ENCODE measurements at places on chromosomes 5 and 9.

GRCh38 chr5:54889826-54890225 lies 95.6 kb downstream of the ESM1 start:
- peak; percentile 47 for DNase-seq

DNA sequence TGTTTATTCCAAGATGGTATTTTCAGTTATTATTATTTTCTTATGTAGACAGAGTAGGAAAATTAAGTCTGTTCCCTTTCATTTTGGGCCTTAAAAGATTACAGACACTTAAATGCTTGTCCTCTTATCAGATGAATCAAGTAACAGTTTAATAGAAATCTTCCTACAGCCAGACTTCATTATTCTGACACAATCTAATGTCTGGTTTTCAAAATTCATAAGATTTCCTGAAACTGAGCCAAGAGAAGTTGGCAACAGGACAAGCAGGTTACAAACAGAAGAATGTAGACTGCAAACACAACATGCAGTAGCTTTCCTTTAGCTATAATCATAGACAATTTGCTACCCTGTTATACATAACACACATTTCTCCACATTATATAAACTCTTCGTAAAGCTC lies 130.5 kb downstream of the FBXL17 start:
- DNase-seq, result no peak

GRCh38 chr5:85703296-85703695 lies 914.4 kb upstream of the COX7C start:
- no peak for DNase-seq

DNA sequence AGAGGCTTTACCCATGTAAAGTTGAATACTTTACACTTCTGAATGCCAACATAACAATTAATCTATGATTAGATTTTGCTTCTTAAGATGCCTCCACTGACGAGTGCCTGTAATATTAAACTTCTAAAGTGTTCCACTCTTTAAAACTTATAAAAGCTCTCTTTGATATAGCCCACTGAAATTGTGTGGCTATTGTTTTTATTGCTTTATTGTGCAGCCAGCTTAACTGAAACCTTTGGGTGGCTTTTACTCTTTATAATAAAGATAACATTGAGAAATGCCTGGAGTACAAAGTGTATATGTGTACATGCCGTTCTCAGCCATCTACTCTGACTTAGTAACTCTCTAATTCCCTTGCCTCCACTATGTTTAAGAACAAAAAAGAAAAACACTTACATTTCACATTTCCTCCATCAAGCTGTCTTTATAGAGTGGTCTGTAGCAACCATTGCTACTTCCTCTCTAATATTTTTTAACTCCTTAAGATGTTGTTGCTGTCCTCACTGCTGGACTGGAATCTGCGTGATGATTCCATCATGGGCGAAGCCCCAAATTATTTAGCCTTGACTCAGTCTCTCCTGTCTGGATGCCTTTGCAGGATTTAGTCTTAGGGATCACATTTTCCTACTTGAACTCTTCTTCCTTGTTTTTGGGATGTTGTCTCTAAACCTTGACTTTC lies 9.1 kb downstream of the PIK3R1 start:
- peak; percentile 80 for DNase-seq

GRCh38 chr9:82022121-82022520 lies 33.5 kb downstream of the SPATA31D1 start:
- peak; percentile 40 for DNase-seq

- DNase-seq, result peak; percentile 14
These were observed 54.8 kb downstream of the FAM81B start for GRCh38 chr5:95445995-95446394.

DNA sequence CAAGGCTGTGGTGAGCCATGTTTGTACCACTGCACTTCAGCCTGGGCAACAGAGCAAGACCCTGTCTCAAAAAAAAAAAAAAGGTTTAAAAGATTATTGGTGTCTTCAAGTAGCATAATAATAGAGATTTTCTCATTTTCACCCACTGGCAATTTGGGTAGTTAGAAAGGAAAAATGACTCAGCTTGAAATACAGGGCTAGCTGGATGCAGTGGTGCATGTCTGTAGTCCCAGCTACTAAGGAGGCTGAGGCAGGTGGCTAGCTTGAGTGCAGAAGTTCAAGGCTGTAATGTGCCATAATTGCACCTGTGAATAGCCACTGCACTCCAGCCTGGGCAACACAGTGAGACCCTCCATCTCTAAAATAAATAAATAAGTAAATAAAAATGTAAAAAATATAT lies 111.1 kb downstream of the ARRDC3 start:
- DNase-seq, result no peak

DNA sequence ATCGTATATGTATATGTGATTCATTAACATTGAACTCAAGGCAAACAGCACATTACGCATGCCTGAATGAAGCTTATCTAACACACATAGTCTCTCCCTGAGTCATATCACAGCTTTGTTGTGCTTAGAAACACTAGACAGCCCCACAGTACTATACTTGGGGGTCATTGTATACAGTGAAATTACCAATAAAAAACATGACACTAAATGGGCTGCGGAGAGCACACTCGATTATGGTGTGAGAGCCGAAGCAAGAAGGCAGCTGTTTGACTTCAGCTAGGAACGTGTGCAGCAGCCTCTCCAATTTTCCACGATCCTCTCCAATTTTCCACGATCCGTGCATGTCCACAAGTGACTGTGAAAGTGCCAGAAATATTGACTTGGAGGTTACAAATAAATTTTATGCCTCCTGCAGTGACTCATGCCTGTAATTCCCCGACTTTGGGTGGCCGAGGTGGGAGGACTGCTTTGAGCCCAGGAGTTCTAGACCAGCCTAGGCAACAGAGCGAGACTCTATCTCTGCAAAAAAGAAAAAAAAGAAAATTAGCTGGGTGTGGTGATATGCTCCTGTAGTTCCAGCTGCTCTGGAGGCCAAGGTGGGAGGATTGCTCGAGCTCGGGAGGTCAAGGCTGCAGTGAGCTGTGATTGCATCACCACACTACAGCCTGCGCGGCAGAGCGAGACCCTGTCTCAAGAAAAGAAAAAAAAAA lies 102.4 kb downstream of the DAPK1 start:
- DNase-seq, result peak; percentile 75

GRCh38 chr5:10301266-10301665 lies 6.4 kb downstream of the CMBL start:
- no peak for DNase-seq

GRCh38 chr9:1619915-1620710 lies 395.0 kb upstream of the SMARCA2 start:
- DNase-seq, result peak; percentile 11

- no peak for DNase-seq
These were observed 7.7 kb upstream of the EXOC3 start for GRCh38 chr5:435156-435790.

- DNase-seq, result peak; percentile 51
These were observed 6.4 kb upstream of the AGPAT2 start for GRCh38 chr9:136693490-136694162.

GRCh38 chr5:17309462-17309861 lies 92.0 kb downstream of the BASP1 start:
- DNase-seq, result no peak

DNA sequence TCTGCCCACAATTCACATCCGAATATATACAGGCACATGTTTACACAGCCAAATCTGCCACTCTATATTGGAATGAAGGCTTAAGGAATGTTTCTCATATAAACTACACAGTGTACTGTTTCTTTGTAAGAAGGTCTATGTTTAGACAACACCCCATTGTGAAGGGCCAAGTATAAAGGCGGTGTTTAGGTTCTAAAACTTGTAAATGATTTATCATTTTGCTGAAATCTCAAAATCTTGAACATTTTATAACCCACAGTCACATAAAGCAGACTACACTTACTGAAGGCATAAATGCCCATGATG lies 94.0 kb downstream of the ZNF608 start:
- no peak for DNase-seq

DNA sequence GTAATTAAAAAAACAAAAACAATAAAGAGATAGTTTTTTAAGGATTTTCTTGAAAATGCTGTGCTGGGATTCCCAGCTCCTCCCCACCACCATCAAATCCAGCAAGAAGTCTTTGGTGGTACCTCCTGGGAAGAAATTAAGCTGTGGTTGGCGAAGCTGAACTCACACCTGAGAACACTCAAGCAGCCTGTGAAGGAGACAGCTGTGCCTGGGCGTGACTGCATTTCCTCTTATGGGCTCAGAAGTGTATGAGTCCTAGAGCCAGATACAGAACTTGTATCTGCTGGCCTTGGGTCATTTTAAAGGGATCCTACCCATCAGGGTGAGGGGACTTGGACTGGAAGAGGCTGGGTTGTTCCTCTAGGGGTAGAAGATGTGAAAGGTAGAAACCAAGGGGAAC lies 561.2 kb upstream of the SGCD start:
- DNase-seq, result no peak

DNA sequence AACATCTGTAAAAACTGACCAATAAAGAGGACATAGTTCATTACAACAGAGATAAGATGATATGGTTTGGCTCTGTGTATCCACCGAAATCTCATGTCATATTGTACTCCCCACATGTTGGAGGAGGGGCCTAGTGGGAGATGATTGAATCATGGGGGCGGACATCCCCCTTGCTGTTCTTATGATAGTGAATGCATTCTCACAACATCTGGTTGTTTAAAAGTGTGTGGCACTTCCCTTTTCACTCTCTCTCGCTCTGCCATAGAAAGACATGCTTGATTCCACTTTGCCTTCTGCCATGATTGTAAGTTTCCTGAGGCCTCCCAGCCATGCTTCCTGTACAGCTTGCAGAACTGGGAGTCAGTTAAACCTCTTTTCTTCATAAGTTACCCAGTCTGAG lies 292.8 kb downstream of the SLF1 start:
- no peak for DNase-seq

DNA sequence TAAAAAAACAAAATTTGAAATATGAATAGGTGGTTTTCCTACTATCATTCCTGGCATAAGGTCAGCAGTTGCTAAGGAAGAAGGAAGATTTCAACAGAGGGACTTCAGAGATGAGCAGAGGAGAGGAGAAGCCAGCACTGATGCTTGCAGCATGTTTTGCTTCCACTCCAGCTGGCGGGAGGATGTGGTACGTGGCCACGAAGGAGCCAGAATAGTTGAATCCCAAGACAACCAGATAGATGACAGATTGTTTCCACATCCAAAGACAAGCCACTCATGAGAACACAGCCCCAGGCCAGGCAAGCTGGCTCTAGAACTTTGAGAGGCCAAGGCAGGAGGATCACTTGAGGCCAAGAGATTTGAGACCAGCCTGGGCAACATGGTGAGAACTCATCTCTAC lies 15.1 kb downstream of the TIMD4 start:
- no peak for DNase-seq

GRCh38 chr5:91928754-91929521 lies 545.8 kb upstream of the ARRDC3 start:
- peak; percentile 39 for DNase-seq

- no peak for DNase-seq
These were observed 96.2 kb downstream of the TAF11L14 start for GRCh38 chr5:17730421-17730820.

DNA sequence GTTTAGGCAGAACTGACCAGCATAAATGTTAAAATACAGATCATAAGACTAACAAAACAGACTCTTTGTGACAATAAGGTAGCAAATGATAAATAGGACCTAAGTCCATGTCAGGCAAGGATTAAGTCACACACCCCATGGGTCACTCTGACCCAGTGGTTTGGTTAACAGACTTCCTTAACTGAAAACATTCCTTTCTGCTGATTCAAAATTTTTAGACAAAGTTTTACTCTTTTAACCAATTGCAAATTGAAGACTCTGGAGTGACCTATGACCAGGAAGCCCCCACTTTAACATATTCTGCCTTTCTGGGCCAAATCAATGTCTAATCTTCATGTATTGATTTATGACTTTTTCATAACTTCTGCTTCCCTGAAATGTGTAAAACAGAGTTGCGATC lies 4.9 kb upstream of the NXNL2 start:
- DNase-seq, result peak; percentile 82

GRCh38 chr5:116672203-116672602 lies 97.6 kb upstream of the SEMA6A start:
- no peak for DNase-seq

- no peak for DNase-seq
These were observed 95.1 kb downstream of the AK8 start for GRCh38 chr9:132783006-132783405.

DNA sequence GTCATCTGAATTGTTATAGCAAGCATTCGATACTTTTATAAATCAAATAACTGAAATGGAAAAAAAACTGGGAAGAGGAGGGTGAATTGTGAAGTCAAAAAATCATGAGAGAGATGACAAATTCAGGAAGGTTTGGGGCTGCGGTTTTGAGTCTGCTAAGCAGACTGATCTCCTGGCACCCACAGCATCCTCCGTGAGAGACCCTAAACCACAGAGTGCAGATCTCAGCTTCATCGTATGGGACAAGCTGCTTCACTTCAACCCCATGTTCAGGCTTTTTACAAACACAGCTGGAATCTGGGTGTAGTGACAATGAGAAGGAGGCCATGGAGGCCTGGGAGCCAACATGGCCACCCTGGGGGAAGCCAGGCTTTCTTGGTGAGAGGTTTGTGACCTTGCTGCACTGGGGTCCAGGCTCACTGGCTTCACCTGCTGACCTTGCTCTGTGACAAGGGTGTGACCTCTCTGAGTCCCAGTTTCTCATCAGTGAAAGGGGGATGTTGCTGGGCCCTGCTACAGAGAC lies 19.4 kb downstream of the USP20 start:
- no peak for DNase-seq

- DNase-seq, result no peak
These were observed 142.1 kb downstream of the MLLT3 start for GRCh38 chr9:20480249-20480648.

GRCh38 chr9:97747201-97747965 lies 50.2 kb upstream of the XPA start:
- DNase-seq, result no peak

- no peak for DNase-seq
These were observed 2.3 kb downstream of the POMT1 start for GRCh38 chr9:131505012-131505411.

- DNase-seq, result peak; percentile 52
These were observed 67.1 kb downstream of the LHX2 start for GRCh38 chr9:124078641-124079040.

GRCh38 chr9:29176231-29176630 lies 1603.0 kb upstream of the C9orf72 start:
- no peak for DNase-seq

- no peak for DNase-seq
These were observed 204.9 kb downstream of the ZNF462 start for GRCh38 chr9:107067739-107068416.

- DNase-seq, result no peak
These were observed 6.0 kb upstream of the CCNJL start for GRCh38 chr5:160318409-160318808.

All from fibroblast of mammary gland (primary cell).